ENCODE measurements at places on chromosomes 6 and 20. TPM values are rescaled to one million over a fixed set of nuclear protein-coding genes. Genes with fewer than 3 reads are reported as not detected.

DNA sequence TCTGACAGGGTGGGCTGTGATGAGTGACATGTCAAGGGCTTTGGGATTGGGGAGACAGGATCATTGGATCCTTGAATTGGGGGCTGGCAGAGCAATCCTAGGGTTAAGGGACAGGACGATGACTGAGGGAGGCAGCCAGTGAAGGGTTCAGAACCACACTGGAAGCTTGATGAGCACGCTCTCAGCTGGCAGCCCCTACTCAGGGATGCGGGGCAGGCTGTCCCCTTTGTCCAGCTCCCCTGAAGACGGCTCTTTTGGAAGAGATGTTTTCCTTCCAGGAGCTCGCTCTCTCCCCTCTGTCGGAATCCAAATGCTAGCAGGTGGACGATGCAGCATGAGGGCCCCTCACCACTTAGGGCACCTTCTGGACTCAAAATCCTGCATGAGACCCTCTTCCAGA is 8.4 kb downstream of the TGM3 start:
- no peaks in the 10 kb centered on the region for H3K36me3 ChIP-seq
- DNase-seq = no peak
- H3K4me1 ChIP-seq = no peaks in the 10 kb centered on the region
- no peak overlapping the region for H3K27ac ChIP-seq

- H3K4me3 ChIP-seq = no peak overlapping the region
- H3K36me3 ChIP-seq = no peaks in the 10 kb centered on the region
- no peaks in the 10 kb centered on the region for H3K27me3 ChIP-seq
- no peak for DNase-seq
- no peaks in the 10 kb centered on the region for H3K4me1 ChIP-seq
Observed at GRCh38 chr6:137353842-137354397, 134.7 kb upstream of the IFNGR1 start.

GRCh38 chr20:56628015-56628872 is 862 bp upstream of the TFAP2C start:
- no peak for DNase-seq
- no peak overlapping the region for H3K27ac ChIP-seq
- peak overlapping the region; percentile 14 for H3K4me3 ChIP-seq
- H3K36me3 ChIP-seq = no peaks in the 10 kb centered on the region
- H3K4me1 ChIP-seq = peaks cover 7% of the 10 kb centered on the region

DNA sequence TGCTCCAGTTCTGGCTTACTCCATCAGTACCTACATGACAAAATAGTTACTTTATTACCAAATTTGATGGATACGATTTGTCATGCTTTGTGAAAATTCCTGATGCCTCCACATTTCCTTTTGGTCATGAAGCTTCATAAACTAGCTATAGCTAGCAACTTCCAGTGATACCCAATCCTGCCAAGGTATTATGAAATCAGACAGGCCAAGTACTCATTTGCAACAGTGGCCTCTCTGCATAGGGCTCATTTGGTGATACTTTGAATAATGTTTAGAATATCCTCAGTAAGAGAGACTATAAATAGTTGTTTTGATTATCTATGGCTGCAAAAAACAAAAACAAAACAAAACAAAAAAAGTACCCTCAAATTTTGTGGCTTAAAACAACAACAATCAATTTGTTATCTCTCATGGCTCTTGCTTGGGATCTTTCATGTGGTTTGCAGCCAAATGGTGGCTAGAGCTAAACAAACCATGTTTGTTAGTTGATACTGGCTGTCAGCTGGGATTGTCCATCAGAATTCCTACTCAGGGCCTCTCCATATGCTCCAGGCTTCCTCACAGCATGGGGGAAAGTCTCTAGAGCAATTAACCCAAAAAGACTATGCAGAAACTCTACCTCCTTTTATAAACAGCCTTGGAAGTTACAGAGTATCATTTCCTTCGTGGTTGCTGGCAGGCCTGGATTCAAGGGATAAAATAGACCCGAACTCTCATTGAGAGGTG is 10.1 kb upstream of the PRL start:
- H3K27me3 ChIP-seq = no peaks in the 10 kb centered on the region
- no peaks in the 10 kb centered on the region for H3K36me3 ChIP-seq
- H3K4me3 ChIP-seq = no peak overlapping the region
- H3K4me1 ChIP-seq = no peaks in the 10 kb centered on the region
- no peak overlapping the region for H3K27ac ChIP-seq
- no peak for DNase-seq

- H3K4me3 ChIP-seq = no peak overlapping the region
- no peaks in the 10 kb centered on the region for H3K27me3 ChIP-seq
- H3K27ac ChIP-seq = no peak overlapping the region
- H3K4me1 ChIP-seq = no peaks in the 10 kb centered on the region
- H3K36me3 ChIP-seq = no peaks in the 10 kb centered on the region
- DNase-seq = no peak
Observed at GRCh38 chr6:108068618-108069017, 5.9 kb downstream of the OSTM1 start.

DNA sequence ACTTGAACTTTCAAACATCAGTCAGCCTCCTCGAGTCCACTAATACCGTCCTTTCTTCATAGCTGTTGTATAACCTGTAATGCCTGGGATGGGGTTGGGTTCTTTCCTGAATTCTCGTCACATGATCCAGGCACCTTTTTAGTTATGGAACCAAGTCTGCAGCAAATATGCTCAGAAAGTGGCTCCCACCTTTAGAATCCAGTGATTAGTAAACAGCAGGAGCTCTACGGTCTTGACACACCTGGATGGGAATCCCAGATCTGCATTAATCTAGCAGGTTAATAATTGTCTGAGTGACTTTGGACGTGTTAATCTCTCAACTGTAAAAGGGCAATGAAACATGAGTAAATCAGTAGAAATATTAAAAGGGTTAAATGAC is 729 bp upstream of the ZHX3 start:
- H3K4me1 ChIP-seq = peaks cover 8% of the 10 kb centered on the region
- peak overlapping the region; percentile 85 for H3K4me3 ChIP-seq
- no peak for DNase-seq
- no peak overlapping the region for H3K27ac ChIP-seq

DNA sequence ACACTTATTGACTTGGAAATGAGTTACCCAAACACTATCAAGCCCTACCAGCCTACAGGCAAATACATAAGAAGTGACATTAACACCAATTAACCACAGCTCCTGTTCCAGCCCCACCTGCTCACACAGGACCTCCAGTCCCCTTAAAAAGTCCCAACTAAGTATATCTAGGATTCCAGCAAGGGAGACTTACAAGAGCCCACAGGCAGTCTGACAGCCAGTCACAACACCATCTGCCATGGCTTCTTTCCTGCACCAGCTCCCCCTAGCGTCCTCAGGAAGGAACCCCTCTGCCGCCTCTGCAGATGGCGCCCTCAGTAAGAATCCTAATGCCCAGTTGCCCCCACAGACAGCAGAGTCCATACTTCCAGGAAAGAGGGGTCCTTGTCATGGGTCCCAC is 122.1 kb downstream of the HIVEP2 start:
- H3K4me1 ChIP-seq = peaks cover 12% of the 10 kb centered on the region
- H3K27me3 ChIP-seq = no peaks in the 10 kb centered on the region
- no peak for DNase-seq
- no peak overlapping the region for H3K4me3 ChIP-seq

DNA sequence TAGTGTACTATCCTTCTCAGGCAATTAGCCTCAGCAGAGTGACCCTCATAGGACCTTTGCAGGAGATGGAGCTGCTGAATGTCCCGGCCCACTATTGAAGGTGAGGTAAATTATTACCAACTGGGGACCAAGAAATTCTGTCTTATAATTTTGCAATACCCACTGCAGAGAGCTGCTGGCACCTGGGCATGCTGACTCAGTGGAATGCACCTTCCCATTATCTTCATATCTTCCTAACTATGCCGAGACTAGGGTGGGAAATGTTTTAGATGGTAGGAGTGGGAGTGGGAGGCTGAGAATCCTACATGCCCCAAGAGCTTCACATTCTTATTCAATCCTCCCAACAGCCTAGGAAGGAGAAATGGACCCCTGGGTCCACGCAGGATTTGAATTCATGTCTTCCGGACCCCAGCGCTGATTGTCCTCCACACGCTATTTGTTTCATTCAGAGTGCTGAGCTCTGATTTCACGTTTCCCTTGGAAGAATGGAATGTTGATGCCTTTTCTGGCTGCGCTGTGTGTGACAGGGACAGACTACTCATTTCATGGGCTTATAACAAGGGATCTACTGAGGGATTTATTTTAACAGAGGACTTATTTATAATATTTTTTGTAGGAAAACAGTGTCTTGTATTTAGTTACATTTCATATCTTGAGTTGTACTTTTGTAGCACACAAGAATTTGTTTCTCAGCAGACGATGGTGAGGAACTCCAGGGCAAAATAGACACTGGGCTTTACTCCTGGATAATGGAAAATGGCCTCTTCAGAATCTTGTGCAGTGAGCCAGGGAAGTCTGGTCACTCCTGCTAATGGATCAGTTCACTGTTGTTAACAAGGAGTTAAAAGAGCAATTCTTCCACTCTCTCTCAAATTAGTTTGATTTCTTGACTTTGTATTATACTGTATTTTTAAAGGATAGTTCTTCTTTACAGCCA is 66.4 kb downstream of the FYN start:
- peaks cover 2% of the 10 kb centered on the region for H3K4me1 ChIP-seq
- no peak overlapping the region for H3K27ac ChIP-seq
- no peaks in the 10 kb centered on the region for H3K36me3 ChIP-seq
- no peaks in the 10 kb centered on the region for H3K27me3 ChIP-seq
- DNase-seq = no peak

DNA sequence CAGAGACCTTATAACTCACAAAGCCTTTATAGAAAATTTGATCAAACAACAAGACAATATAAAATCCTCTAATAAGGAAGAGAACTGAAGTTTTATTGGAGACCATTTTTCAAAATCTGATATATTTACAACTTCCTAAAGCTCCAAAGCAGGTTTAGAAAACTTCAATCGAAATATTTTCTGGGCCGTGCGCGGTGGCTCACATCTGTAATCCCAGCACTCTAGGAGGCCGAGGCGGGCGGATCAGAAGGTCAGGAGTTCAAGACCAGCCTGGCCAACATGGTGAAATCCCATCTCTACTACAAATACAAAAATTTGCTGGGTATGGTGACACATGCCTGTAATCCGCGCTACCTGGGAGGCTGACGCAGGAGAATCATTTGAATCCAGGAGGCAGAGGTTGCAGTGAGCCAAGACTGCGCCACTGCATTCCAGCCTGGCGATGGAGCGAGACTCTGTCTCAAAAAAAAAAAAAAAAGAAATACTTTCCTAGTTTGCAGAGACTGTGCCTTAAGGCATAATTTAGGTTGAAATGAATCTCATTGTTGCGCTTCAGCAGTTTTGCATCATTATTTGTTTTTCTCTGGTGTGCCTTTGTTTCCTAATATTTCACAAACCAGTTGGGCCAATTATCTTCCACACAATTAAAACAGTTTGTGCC is 60.6 kb upstream of the ASIP start:
- H3K36me3 ChIP-seq = no peaks in the 10 kb centered on the region
- DNase-seq = no peak
- no peaks in the 10 kb centered on the region for H3K4me1 ChIP-seq
- H3K27ac ChIP-seq = no peak overlapping the region
- H3K4me3 ChIP-seq = no peak overlapping the region
- H3K27me3 ChIP-seq = no peaks in the 10 kb centered on the region

GRCh38 chr6:10956776-10957175 is 69.9 kb downstream of the SYCP2L start:
- H3K36me3 ChIP-seq = no peaks in the 10 kb centered on the region
- H3K4me1 ChIP-seq = no peaks in the 10 kb centered on the region
- no peak overlapping the region for H3K4me3 ChIP-seq
- no peak overlapping the region for H3K27ac ChIP-seq

GRCh38 chr20:16904751-16905150 is 156.6 kb downstream of the OTOR start:
- H3K27ac ChIP-seq = no peak overlapping the region
- H3K36me3 ChIP-seq = no peaks in the 10 kb centered on the region
- no peak for DNase-seq

- no peaks in the 10 kb centered on the region for H3K27me3 ChIP-seq
- no peaks in the 10 kb centered on the region for H3K4me1 ChIP-seq
- no peak for DNase-seq
Observed at GRCh38 chr6:52662031-52662430, 8.9 kb upstream of the TMEM14A start.

DNA sequence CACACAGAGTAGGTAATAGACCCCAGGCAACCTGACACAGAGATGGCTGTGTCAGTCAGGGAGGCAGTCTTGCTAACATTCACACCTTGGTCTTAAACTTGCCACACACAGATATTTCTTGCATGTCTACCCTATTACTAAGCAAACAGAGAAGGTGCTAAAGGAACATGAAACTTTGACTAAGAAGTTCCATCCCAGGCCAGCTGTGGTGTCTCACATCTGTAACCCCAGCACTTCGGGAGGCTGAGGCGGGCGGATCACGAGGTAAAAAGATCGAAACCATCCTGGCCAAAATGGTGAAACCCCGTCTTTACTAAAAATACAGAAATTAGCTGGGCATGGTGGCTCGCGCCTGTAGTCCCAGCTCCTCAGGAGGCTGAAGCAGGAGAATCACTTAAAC is 222.4 kb upstream of the JARID2 start:
- H3K36me3 ChIP-seq = no peaks in the 10 kb centered on the region
- no peak for DNase-seq
- H3K4me1 ChIP-seq = no peaks in the 10 kb centered on the region
- no peak overlapping the region for H3K27ac ChIP-seq
- no peak overlapping the region for H3K4me3 ChIP-seq

DNA sequence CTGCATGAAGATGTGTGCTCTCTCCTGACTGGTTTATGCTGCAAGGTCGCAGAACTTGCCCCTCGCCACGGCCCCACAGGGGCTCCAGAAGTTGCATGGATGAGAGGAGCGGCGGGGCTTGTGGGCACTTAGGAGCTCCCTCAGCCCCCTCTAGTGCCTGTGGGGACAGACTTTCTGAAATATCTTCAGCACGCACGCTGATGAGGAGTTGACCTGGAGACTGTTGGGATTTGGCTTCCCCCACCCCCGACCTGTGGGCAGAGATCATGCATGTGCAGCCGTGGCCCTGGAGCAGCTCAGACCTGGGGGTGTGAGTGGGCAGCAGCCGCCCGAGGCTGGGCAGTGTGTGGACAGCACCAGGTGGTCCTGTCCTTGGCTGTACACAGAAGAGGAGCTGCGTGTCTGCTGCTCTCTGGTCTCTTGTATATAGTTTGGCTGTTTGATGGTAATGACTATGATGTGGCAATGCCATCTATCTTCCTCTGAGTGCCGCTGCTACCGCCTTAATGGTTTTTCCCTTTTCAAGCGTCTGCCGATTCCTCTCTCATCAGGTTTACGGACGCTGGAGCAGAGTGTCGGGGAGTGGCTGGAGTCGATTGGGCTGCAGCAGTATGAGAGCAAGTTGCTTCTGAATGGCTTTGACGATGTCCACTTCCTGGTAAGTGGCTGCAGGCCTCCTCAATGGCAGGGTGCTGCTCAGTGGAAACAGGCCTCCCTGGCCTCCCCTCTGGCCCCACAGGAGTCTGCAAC is 81.4 kb downstream of the TCP11 start:
- H3K27me3 ChIP-seq = no peaks in the 10 kb centered on the region
- no peak overlapping the region for H3K4me3 ChIP-seq
- H3K27ac ChIP-seq = no peak overlapping the region
- no peaks in the 10 kb centered on the region for H3K4me1 ChIP-seq
- no peak for DNase-seq

GRCh38 chr6:88869263-88870020 is 94.0 kb downstream of the RNGTT start:
- no peaks in the 10 kb centered on the region for H3K36me3 ChIP-seq
- no peaks in the 10 kb centered on the region for H3K27me3 ChIP-seq
- H3K27ac ChIP-seq = no peak overlapping the region
- no peak for DNase-seq
- no peaks in the 10 kb centered on the region for H3K4me1 ChIP-seq

The SLC4A11 gene
- total RNA-seq = 1.8 TPM

The CD2AP gene
- 15.5 TPM for total RNA-seq

The CLDN20 gene
- total RNA-seq = not detected

The HSF2 gene
- 26.1 TPM for total RNA-seq

The MDFI gene
- 20.4 TPM for total RNA-seq

The SYNGAP1 gene
- total RNA-seq = 47.6 TPM

Measured in ovary (tissue), 10 donors.